ENCODE measurements at places on chromosomes 1 and 21.
A peak's percentile ranks its signal among the peaks of the same experiment; 100 is the strongest.

DNA sequence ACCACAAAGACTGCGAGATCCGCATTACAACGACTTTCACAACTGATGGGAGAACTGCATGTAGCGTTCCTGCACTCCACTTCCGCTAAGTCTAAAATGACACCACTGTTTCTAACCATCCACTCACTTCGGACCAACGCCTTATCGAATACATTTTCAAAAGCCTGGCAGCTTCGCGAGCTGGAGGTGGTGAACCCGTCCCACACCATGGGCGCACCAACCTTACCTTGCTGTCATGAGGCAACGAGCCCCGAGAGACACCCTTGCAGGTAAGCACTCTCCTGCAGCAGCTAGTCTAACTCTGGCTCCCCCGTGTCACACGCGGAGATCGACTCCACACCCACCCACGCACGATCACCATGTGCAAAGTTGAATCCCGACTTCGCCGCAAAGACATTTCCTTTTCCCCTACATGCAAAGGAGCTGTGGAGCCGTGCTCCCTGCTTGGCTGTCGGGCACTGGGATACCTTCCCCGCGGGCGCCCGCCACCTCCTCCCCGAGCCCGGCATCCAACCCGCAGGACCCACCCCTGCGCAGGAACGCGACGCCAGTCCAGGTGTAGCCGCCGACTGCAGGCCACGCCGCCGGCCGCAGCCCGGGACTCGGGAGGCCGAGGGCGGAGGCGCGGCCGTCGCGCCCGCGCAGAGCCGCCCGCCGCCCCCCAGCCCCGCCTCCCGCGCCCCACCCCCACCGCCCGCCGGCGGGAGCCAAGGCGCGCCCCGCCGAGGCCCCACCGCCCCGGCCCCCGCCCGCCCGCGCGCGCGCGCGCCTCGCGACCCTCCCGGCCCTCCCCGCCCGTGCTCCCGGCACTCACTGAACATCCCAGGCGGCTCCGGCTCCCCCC is 629 bp downstream of the TAF5L start:
- DNase-seq, result peak; percentile 42

- no peak for DNase-seq
Observed at GRCh38 chr21:44415073-44416025, 40.0 kb upstream of the LRRC3 start.

GRCh38 chr1:33429856-33430691 is 821 bp downstream of the PHC2 start:
- no peak for DNase-seq

DNA sequence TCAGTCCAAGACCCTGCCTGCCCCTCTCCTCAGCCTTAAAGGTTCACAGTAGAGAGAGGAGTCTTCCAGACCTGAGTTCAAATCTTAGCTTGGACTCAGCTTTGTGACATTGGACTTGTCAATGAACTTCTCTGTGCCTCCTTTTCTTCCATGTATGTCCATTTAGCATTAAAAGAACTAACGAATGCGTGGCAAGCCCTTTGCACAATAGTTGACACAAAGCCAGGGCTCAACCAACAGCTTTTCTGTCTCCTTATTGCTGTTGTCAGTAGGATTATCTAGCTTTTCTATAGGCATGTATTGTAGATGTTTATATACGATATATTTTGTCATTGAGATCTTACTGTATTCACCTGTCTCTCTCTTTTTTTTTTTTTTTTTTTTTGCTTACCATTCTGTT is 450.8 kb downstream of the PTPRU start:
- no peak for DNase-seq

DNA sequence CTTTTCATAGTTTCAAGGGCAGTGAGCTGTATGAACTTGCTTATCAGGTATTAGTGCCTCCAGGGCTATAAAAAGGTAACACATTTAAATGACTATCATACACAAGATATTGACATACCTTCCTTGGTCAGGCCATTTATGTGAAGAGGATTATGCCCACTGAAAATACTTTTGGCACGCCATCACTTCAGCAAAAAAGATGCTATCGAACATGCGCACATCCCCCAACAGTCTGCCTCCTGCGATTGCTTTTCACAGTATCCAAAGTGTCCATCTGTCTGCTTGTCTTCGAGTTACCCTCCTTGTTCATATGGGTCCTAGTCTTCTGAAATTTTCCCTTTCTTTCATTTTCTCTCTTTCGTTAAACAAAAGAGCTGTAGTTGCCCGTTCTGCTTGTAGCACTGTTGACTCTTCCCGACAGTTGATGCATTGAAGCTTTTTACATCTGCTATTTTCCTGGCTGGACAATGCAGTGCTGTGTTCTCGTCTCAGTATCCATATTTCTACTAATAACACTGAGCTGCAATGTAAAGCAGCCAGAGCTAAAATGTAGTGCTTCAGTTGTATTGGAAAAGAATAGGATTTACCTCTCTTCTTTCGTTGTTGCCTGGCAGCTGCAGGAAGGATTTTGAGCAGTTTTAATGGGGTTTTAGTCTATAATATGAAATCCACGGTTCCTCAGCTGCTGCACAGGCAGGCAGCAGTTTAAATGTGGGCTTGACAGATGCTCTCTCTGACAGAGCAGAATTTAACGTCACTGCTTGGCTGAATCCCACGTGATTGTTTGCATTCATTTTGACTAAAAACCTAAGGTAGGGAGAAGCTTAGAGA is at the start of gene B3GALT2:
Gene B3GALT2 (minus strand): TSS at position 713 of the 831 bp plus-strand sequence. CDS start 5,051 bp downstream, outside the sequence.
- DNase-seq, result peak; percentile 63

DNA sequence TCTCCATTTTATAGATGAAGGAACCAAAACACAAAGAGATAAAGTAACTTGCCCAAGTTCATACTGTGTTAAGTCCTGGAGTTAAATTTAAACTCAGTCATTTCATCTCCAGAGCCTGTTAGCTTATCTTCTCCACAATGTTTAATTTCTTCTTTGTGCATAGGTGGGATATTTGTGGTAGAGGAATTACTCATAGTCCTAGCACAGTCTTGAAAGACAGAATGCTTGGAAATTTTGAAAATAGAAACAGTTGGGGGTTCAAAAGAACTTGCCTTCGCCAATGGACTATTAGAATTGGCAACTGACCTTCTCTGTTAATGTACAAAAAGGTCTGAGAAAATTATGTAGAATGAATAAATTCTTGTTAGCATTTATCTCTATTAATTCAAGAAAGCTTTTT is 832.0 kb upstream of the PRMT6 start:
- no peak for DNase-seq

- no peak for DNase-seq
Observed at GRCh38 chr1:232416026-232416568, 213.8 kb downstream of the SIPA1L2 start.

GRCh38 chr1:218625393-218625792 is 280.3 kb downstream of the TGFB2 start:
- no peak for DNase-seq

GRCh38 chr1:219788091-219788490 is 140.3 kb downstream of the SLC30A10 start:
- DNase-seq, result no peak

DNA sequence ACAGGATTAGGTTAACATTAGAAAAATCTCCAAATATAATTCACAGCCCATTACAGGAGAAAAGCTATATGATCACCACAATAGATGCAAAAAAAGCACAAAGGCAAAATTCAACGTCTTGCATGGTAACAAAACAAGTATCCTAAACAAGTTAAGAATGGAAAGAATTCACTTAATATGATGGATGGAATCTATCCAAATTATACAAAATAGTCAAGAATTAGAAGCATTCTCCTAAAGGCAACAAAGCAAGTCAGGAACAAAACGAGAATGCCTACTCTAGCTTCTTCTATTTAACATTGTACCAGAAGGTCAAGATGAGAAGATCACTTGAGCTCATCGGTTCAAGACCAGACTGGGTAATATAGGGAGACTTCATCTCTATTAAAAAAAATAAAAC is 442.8 kb downstream of the SETD4 start:
- no peak for DNase-seq

DNA sequence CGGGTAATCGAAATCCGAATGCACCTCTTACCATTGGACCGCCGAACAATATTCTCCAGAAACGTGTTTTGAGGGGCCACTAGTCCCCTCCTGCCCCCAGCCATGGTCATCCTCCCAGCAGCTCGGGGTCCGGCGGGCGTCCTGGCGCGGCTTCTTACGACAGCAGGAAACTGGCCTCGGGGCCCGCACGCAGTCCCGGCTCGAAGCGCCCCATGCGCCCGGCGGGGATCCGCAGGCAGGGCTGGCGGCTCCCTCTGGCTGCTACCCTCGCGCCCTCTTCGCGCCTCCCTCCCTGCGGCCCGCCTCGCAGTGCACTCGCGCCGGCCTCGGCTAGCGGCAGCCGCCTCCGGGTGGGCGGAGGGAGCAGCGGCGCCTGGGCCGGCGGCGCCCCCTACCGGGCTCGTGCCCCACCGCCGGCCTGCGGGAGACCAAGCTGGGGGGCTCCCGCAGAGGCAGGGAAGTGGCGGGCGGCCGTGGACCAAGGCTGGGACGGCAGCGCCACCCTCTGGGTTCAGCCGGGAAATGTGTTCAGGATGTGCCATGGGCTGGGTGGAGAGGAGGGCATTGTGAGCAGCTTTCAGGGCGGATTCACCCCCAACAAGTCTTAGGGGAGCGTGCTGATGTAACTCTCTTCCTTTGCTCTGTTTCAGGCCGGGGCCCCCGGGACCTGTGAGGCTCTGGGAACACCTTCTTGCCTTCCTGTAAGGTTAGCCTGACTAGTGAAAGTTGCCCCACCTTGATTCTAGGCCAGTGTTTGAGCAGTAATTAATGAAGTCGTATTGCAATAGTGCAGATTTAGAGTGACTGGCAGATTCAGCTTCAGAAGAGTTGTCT is at the start of gene KCNH1:
Gene KCNH1 (minus strand): TSS at position 313 of the 834 bp plus-strand sequence. CDS start 203 bp downstream, at position 110.
- DNase-seq, result peak; percentile 80

GRCh38 chr1:68049941-68050878 is at the start of gene DIRAS3:
TSS of gene DIRAS3 (minus strand) at chr1:68050627. CDS start at chr1:68047297, 3,330 bp downstream.
- DNase-seq, result peak; percentile 19

DNA sequence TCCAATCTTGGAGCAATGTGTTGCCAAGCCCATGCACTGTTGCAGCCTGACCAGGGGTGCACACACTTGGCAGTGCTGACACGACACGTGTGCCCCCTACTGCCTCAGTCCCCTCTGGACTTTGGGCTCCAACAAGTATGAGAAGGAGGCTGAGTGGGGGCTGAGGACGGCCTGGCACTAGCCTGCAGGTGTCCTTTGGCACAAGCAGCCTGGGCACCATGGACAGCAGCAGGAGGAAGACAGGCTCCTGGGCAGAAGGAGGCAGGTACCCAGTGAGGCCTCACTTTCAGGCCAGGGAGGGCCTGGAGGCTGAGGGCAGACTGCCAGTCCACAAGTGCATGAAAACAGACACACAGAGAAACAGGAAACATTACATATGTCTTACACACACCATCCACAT is 1702.9 kb upstream of the B3GALT2 start:
- DNase-seq, result no peak

- DNase-seq, result no peak
Observed at GRCh38 chr1:35447278-35447677, 109.9 kb downstream of the KIAA0319L start.

DNA sequence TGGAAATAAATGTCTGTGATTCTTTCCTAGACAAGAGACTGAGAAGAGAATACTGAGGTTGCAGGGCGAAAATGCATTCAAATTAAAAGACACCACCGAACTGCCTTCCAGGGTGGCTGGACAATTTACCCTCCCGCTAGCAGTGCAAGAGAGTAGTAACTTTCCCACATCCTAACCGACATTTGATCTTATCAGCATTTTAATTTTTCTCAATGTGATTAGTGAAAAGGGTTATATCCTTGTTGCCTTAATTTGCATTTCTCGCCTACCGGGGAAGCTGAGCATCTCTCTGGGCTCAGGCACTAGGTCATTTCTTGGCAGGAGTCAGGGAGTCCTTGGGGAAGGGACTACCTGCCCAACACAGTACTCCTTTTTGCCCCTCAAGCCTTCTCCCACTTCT is 2.8 kb downstream of the TNFRSF8 start:
- DNase-seq, result no peak

DNA sequence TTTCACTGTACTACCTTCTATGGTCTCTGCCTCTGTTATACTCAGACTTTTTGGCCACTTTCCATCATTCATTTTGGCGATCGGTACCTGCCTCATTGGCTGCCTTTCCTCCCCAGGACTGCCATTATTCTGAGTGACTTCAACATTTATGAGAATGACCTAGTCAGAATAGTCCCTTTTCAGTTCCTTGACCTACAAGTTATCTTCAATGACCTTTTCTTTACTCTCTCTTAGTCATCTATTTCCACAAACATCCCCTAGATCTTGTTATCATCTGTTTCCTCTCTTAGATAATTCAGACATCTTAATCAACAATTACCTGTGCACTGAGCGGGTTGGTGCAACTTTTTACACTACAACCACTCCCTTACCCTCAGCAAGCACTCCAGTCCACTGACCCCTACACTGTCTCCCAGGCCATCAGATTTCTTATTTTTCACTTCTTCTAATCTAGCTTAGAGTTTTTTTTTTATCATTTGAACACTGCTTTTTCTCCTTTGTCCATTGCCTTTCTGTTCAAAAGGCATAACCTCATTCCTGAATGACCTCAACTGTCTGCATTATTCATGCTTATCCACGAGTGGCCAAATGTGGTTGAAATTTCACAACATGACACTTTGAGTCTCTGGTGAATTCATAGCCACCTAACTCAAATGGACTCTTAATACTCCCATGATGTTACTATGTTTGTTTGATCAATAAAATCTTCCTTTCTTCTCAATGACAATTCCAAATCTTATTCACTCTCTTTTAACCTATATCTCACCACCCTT is 112.7 kb downstream of the HMCN1 start:
- no peak for DNase-seq

DNA sequence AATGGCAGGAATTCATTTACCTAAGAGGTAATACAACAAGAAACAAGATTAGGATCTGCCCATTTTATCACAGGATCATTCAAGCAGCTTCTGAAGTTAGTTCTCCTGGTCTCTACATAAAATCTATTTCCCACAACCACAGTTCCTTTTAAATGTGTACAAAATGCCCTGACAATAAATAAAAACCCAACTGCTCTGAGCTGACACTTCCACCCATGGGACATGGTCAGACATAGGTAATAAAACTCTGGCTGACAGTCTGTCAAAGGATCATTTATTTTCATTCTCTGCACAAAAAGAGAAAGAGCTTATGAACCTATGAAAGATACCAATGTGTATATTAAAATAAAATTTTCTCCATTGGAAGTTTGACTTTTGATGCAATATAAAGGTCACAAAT is 145.4 kb upstream of the PALMD start:
- DNase-seq, result no peak

GRCh38 chr1:112508278-112509004 is at the start of gene WNT2B:
TSS of gene WNT2B (plus strand) at chr1:112508965. CDS start at chr1:112509263, 298 bp downstream.
- no peak for DNase-seq

GRCh38 chr1:93328809-93329760 is 16.6 kb upstream of the DR1 start:
- DNase-seq, result no peak

DNA sequence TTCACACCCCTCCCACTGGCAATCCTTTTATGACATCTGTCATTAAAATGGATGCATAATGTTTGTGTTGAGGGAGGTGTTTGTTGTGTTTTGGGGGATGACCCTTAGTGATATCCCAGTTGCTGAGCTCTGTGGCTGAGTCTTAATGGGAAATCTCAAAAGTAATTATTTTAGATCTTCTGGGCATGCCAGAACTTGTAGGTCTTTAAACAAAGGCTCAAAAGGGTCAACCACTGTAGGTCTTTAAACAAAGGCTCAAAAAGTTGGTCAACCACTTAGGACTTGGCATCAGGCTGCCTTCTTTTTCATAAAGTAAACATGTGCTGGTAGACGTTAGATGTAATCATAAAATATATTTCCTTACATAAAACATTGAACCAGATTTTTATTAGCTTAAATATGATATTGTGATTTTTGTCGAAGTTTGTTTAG is 78.0 kb downstream of the CDC14A start:
- DNase-seq, result no peak

GRCh38 chr1:112704934-112705627 is 1.8 kb downstream of the RHOC start:
- peak; percentile 96 for DNase-seq

Data from renal pelvis (tissue), 12 donors.